ENCODE measurements at places on chromosomes 4 and X.

DNA sequence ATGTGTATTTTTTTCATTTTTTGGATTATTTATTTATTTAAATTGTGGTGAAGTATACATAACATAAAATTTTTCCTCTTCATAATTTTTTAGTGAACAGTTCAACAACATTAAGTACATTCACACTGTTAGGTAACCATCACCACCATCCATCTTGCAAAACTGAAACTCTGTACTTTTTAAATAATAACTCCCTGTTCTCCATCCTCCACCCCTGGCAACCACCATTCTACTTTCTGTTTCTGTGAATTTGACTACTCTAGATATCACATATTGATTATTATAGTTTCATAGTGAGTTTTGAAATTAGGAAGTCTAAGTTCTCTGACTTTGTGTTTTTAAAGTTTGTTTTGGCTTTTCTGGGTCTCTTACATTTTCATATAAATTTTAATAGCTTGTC is 89.3 kb upstream of the STX18 start:
- DNase-seq = no peak

DNA sequence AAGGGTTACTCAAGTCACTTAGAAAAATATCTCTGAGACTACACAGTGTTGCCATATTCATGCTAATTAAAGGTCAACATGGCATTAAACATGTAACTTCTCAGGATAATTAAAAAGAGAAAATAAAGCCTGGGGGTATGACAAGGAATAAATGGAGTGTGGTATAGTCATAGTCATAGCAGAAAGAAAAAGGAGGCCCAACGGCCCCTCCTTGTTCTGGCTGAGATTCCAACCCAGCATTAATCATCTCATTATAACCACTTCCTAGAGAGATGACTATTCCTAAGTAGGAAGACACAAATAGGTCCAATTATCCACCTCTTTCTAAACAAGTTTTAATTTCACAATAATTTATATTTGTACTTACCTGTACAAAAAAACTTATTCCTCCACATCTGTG is 778.4 kb upstream of the AADAT start:
- DNase-seq = no peak

GRCh38 chrX:134548257-134549201 is 88.6 kb downstream of the HPRT1 start:
- DNase-seq = no peak

- no peak for DNase-seq
These were observed 72.5 kb upstream of the GRXCR1 start for GRCh38 chr4:42819863-42820514.

GRCh38 chr4:90727938-90728337 is 600.7 kb downstream of the CCSER1 start:
- DNase-seq = no peak

Measured in stimulated activated CD8-positive, alpha-beta memory T cell treated with anti-CD3 and anti-CD28 coated beads, Interleukin-4, amount 100 ng/mL, for 1 hour (primary cell).